Heart left ventricle (tissue), 16 donors: ENCODE measurements at places on chromosomes 6 and 20.

- DNase-seq: no peak
Observed at GRCh38 chr6:83310046-83310445, 116.9 kb downstream of the RWDD2A start.

GRCh38 chr6:111871207-111871606, 2.0 kb downstream of the FYN start:
- DNase-seq: no peak

GRCh38 chr6:41344876-41345275, 9.5 kb downstream of the NCR2 start:
- no peak for DNase-seq

DNA sequence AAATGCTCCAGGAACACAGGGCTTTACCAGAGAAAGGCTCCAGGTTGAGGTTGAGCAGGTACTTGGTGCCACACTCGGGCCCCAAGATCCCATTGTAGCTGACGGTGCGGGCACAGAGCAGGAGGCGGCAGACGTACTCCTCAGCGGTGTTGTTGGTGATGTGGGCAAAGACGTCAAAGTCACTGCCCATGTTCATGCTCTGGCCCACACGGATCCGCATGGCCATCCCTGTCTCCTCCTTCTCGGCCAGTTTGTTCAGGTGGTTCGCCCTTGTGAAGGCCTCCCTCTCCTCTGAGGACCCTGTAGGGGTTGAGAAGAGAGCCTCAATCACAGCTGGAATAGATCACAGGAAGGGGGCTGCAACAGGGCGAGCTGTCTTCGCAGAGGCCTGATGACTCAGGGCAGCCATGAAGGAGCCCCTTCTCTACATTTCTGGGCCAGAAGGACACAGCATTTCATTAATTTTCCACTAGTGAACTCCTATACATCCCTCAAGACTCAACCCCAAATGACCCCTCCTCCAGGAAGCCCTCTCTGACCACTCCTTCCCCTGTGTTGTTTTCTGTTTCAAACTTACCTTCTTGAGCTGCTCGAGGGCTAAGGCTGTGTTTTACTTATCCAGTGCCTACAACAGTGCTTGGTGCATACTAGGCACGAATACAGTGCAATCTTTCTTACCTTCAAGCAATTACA, 26.8 kb downstream of the TGM2 start:
- no peak for DNase-seq

DNA sequence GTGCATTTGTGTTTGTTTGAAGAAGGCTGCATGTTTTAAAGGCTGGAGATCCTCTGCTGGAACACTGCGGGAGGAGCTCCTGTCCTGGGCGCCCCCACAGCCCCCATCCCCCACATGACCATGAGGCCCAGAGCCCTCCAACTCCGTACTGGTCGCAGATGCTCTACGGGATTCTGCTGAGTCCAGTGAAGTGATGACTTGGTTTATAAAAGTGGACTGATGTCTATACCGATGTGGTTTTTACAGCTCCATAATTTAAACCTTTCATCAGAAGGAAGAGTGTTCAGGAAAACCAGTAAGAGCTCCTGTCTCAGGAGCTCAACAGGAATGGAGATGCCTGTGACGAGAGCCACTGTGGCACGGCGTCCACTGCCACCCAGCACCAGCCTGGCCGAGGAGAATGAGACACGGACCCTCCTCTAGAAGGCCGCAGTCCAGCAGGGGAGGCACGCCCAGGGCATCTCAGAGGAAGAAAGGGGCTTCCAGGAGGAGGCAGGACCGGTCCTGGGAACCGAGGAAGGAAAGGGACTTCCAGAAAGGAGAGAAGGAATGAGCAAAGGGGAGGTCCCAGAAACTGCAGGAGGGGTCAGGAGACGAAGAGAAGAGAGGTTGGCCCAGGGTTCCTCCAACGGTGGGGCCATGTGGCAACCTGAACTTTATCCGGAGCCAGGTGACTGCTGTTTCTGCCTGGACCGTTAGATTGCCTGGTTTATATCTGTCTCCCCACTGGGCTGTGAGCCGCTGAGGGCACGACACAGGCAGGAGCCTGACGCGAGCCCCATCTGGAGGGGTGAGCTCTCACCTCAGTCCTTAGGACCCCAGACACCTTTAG, 26.9 kb downstream of the BFSP1 start:
- DNase-seq: no peak

- no peak for DNase-seq
Observed at GRCh38 chr20:39893003-39893685, 795.9 kb downstream of the MAFB start.

DNA sequence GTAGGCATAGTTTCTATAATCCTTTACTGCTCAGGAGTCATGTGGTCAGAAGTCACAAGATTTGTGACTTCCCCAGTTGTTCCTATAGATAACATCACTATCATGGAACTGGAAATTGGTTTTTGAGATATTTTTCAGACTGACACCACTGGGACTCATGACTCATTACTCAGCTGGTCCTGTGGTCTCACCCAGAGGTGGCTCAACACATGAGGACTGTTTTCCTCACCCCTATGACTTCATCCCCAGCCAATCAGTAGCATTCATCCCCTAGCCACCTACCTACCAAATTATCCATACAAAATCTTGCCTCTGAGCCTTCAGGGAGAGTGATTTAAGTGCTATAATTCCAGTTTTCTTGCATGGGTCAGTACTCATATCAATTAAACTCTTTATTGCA, 1217.7 kb downstream of the EPHA7 start:
- no peak for DNase-seq

GRCh38 chr20:62296724-62297448, 5.9 kb upstream of the ADRM1 start:
- no peak for DNase-seq

DNA sequence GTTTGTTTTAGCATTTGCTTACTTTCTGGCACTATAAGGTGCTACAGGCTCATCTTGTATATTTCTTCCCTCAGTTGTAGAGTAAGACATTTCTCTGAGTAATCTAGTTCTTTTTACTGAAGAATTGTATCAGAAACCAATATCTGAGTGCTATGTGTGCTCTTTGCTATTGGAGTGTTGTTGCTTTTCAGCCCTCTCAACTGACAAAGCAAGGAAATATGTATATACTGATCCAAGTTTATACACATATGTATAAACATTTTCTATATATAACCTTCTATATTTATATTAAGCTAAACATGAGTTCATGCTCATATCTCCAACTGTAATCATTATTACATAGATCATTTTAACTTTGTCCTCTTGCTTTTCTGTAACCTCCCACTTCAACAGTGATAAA, 405.7 kb downstream of the RFPL4B start:
- no peak for DNase-seq

DNA sequence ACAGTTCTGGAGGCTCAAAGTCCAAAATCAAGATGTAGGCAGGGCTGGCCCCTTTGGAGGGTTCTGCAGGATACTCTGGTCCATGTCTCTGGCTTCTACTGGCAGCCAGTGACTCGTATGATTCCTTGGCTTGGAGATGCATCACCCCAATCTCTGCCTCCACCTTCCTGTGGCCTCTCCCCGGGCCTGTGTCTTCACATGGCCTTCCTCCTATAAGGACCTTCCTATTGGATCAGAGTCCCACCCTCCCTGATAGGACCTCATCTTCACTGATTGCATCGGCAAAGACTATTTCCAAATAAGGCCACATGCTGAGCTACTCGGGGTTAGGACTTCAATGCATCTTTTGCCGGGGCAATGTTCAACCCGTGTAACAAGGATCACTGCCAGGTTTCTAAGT, 509.0 kb downstream of the CD83 start:
- no peak for DNase-seq

DNA sequence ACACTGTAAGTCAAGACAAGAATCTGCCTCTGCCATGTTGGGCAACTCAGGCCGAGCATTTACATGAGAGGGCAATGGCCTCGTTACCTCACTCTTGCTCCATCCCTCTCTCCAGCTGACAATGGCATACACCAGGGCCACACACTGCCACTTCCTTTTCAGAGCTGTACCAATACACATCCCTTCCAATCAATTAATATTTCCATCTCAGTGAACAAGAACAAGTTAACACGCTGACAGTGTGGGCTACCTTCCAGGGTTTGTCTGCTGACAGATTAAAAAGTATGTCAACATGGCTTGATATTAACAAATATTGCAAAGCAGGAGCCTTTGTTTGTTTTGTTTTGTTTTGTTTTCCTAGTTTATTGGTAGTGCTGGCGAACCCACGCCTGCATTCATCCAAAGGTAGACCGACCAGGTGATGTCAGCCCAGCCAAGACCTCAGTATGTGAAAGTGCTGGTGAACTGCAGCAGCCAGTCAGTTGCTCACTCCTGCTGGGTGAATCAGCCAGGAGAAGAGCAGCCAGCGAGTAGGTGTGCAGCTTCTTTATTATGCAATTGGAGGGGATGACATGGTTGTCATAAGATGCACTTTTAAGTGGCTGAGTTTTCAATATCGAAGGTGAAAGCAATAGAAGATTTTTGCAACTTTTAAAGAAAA, 487.3 kb upstream of the JARID2 start:
- no peak for DNase-seq

- no peak for DNase-seq
Observed at GRCh38 chr6:40349123-40349900, 237.9 kb downstream of the LRFN2 start.

DNA sequence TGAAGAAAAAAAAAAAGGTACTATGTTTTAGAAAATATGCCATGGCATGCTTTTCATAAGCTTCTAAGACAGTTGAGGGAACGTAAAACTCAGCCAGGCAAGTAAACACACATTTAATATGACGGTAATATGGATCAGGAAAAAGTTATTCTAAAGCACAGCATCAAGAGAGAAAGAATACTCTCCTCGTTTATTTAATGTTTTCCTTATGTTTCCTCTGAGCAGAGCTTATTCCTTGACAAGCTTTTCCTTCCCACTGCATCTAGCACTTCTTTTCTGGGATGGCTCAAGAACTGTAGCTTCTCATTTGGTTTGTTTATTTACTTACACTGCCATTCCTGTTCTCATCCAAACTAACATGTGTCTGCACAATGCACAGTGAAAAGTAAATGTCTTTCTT, 2.7 kb upstream of the RSPO3 start:
- no peak for DNase-seq

GRCh38 chr20:40890181-40890580, 138.4 kb upstream of the TOP1 start:
- DNase-seq: no peak
